ENCODE measurements at places on chromosomes 11 and 22. TPM values are rescaled to one million over a fixed set of nuclear protein-coding genes. Genes with fewer than 3 reads are reported as not detected.
A peak's percentile ranks its signal among the peaks of the same experiment; 100 is the strongest.

GRCh38 chr22:29195964-29196666 is 9.6 kb upstream of the EMID1 start:
- DNase-seq, result no peak

Gene CERK
- total RNA-seq, result 53.3 TPM

Gene DGCR6
- 0.96 TPM for total RNA-seq

DNA sequence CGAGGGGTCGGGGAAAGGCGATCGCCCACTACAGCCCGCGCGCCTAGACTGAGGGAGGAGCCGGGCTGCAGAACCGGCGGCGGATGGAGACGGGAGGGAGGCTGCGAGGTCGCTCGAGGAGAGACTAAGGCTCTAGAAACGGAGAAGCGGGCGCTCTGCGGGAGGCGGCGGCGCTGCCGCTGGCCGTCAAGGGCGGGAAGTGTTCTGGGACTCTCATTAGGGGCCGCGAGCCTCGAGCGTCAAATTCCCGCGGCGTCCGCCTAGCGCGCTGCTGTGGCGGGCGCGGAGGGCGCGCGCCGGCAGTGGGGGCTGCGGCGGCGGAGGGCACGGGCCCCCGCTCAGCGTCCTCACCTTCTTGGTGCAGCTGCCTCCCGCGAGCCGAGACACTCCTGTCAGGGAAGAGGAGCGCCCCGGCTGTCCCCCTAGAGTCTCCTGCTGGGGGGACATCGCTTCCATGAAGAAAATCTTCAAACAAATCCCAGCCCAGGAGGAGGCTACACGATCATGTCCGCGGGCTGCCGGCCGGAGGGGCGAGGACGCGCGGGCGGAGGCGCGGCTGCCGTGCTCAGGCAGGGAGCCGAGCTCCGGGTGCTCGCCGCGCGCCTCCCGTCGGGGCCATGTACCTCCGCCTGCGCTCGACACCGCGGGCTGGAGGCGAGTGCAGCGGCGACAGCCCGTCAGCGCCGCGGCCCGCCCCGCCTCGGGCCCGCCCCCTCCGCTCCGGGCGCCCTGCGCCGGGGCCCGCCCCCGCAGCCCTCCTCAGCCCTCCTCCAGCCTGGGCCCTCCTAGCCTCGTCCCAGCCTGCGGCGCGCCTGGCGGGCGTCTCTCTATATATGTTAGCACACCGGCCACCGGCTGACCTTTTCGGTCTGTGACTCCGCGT is at the start of gene ARHGAP20:
Gene ARHGAP20 (minus strand): TSS at position 662 of the 883 bp plus-strand sequence. CDS start 206 bp downstream, at position 456.
- DNase-seq, result peak; percentile 61

DNA sequence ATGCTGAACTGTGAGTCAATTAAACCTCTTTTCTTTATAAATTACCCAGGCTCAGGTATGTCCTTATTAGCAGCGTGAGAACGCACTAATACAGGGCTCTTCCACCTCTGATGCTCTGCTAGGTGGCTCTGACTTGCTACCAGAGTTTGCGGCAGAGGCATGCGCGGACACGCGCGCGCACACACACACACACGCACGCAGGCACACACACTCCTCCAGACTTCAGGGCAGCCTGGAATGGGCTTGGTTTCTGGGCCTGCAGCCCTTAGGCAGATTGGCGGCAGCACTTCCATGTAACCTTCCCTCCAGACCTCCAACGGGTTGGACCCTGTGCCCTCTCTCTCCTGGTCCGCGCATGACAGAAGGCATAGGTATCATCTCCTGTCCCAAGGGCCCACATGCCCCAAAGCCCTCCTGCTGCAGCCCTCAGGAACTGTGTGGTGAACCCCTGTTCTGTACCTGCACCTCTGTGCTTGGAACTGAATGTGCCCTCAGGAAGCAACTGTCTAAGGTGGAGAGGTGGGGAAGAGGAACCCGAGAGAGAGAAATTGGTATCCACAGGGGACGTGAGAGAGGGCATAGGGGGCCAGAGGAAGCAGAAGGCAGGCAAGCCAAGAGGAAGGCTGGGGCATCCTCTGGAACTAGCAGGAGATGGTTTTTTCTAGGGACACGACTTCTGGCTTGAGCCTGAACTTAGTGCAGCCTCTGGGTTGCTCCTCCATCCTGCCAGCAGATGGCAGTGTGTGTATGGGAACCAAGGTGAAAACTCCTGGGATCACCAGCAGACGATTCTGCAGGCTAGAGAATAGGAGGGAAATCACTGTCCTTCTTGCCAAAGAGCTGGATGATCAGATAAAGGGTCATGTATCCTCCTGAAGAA is 23.4 kb upstream of the RIC3 start:
- peak; percentile 52 for DNase-seq

GRCh38 chr11:116217441-116217840 is 555.3 kb downstream of the BUD13 start:
- no peak for DNase-seq

GRCh38 chr11:127931803-127932202 is 655.6 kb downstream of the ETS1 start:
- no peak for DNase-seq

GRCh38 chr11:120013325-120014250 is 124.3 kb downstream of the TRIM29 start:
- no peak for DNase-seq

DNA sequence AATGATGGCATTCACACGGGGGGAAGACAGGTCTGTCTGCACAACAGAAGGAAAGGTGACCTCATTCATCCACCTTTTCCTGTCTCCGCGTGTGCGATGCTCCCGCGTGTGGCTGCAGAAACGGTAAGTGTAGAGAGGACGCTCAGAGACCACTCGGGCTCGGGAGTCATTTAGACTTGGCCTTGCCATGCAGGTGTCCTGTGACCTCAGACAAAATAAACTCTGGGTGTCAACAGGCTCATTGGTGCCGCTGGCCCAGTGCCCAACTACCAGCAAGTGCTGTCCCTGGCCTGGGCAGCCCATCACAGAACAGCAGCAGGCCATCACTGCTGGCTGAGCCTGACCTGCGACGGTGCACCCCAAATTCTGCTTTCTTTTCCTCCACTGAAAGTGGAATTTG is 48.1 kb upstream of the ARFGAP3 start:
- DNase-seq, result no peak

Gene MPPED2
- not detected for total RNA-seq

Gene MALAT1
- total RNA-seq, result 5,234 TPM

DNA sequence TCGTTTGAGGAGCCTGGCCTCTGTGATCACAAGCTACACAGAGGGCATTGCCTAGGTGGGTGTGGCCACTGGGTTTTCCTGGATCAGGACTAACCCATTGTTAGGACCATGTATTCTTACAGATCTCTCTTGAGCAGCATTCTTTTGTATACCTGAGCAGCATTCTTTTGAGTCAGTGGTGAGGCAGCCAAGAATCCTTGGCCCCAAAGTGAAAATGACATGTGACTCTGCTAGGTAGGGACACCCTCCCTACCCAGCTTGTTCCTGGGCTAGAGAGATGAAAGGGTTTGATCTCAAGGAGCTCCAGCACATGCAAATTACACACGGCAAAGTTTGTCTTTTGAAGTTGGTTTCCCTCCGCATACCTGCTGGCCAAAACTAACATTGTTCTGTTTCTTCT is 55.0 kb upstream of the HORMAD2 start:
- DNase-seq, result no peak

Gene PIK3IP1
- 15.7 TPM for total RNA-seq

DNA sequence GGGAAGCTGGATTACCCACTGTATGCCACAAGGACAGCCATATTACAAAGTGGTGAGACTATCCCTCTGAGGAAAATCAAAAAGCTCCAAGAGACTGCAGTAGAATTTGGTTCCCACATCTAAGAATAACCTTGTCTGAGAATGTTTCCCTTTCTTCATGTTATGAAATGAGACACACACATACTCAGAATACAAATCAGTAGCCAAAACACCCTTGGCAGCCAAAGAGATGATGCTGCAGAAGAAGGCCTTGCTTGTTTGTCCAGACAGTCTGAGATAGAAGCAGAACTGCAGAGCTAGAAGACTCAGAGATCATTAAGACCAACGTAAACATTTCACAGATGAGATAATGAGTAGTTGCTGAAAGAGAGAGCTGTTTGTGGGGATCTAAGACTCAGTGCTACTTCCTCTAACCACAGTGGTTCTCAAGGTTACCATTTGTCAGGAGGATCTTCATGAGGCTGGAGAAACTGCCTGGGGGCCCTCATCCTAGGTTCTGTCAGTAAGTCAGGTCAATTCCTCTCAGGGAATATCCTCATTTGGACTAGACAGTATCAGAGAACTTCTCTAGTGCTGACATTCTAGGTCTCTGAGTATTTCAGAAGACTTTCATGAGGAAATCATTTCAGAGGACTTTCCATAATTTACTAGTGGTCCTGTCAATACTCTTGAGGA is 38.9 kb downstream of the RELT start:
- no peak for DNase-seq

DNA sequence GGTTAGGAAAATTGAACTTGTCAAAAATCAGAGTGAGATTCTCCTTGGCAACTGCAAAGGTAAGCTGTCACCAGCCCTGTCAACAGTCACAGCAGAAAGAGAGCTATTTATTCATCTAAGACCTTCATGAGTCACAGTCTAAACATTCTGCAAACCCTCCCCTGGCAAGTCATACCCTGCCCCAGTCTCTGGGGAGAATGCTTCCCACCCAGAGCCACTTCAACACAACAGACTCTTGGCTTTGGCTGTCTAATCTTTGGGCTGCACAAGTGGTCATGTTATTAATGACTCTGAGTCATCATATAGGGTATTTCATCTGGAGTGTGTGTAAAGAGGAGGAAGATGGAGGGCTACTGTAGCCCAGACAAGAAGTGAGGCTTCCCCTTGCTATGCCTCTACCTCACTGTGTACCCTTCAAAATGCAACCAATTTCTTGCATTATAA is 153.4 kb downstream of the CCDC34 start:
- no peak for DNase-seq

DNA sequence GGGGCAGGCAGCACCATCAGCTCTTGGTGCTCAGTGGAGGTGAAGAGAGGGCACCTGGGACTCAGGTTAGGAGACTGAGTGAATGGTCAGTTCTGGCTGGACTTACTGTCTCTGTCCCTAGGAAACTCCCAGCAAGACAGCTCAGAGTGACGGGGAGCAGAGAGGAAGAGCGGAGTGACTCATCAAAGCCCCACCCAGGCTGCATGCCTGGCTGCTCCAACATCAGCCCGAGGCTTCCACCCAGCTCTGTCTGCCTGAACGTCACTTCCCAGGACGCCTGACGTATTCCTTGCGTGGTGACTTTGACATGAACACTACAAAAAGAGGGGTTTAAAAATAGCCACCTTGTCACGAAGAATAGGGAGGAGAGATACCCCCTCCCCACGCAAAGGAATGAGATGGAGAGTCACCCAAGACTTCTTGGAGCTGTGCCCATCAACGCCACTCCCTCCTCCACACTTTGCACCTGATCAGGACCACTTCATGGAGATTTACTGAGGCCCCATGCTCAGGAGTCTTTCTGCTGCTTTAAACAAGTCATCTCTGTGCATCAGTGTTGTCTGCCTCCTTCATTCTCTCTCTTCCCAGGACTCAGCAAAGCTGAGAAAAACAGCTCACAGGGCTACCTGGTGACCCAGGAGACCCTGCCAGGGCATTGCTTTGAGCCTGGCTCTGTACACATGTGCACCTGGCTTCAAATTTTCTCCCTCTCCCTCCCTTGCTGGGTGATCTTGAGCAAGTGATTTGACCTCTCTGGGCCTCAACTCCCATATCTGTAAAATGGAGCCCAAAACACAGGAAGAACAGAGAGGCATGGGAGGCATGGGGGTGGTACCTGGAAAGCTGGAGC is 83.1 kb downstream of the MN1 start:
- no peak for DNase-seq

Gene CYP2D6
- total RNA-seq, result 2.5 TPM

DNA sequence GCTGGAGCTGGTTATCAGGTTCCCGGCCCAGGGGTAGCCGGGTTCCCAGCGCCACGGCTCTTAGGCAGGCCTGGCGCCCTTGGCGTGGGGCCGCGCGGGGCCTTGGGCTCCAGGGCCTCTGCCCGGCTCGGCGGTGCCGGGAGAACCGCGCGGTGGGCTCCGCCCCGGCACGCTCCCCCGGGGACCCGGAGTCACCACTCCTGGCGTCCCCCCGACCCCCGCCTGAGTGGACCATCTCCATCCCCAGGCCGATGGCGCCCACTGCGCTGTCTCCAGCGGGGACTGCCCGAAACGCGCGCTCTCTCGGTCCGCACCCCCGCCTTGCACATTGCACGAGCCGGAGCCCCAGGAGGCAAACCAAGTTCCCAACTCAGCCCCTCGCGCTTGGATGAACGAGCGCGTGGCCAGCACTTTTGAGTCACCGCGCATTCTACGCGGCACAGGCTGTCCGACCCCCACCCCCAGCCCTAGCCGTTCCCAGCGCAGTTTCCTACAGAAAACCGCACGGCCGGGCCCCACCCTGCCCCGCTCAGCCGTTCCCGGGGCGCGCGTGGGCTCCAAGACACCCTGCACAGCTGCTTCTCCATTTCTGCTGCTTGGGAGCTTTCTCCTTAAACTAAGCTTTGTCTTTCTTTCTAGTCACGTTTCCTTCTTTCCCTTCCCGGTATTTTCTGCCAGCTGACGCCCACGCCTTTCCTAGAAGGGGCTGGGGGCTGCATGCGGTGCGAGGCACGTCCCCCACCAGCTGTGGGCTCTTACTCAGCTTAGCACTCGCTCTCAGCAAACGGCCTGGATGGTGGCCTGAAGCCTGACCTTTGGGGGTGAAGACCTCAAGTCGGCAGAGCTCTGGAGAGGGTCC is 650 bp upstream of the CHID1 start:
- DNase-seq, result peak; percentile 57

- no peak for DNase-seq
These were observed 1072.0 kb downstream of the LRRC4C start for GRCh38 chr11:40387240-40387980.

DNA sequence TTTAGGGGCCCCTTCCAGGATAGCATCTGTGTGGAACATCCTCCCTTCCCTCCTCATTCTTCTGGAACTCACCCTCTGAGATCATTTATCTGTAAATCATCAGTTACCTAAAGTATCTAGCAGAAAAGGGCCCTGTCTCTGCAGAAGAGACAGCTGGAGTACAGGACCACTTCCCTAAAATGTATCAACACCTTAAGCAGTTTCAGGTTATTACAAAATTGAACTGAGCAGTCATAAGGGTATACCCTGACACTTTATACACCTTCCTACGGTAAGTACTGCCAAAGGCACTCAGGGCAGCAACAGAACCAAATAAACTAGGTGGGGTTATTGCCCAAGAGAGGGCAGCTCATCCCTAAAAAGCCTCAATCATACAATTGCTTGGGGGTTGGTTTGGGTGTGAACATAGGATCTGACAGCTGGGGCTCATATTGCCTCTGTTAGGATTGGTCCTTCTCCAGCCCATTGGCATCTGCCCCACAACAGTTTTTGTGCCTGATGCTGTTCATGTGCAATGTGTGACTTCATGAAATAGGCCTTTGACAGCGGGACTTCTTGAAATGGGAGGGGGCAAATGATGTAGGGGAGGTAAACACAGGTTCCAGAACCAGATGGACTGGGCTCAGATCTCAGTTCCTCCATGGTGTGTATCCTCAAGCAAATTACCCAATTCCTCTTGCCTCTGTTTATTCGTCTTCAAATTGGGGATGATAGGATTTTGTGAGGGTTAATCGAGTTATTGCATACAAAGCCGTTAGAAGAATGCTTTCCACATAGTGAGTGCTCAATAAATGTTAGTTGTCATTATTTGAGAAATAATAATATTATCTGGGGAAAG is 2.9 kb downstream of the POU2AF3 start:
- DNase-seq, result no peak

GRCh38 chr11:62435846-62436660 is 17.2 kb downstream of the SCGB1A1 start:
- no peak for DNase-seq

- DNase-seq, result no peak
These were observed 106.1 kb downstream of the GGTLC2 start for GRCh38 chr22:22750335-22751042.

Gene SUSD2
- total RNA-seq, result 0.96 TPM

Data from activated CD8-positive, alpha-beta memory T cell treated with anti-CD3 and anti-CD28 coated beads, Interleukin-2, amount 10 ng/mL, durations not matched to agents 7 days and 5 days (primary cell).